ENCODE measurements at places on chromosomes 5 and 9.

- DNase-seq: no peak
Measured at GRCh38 chr5:56466136-56466816, 233.1 kb upstream of the ANKRD55 start.

GRCh38 chr5:94832685-94833084, 214.2 kb downstream of the SLF1 start:
- DNase-seq: no peak

DNA sequence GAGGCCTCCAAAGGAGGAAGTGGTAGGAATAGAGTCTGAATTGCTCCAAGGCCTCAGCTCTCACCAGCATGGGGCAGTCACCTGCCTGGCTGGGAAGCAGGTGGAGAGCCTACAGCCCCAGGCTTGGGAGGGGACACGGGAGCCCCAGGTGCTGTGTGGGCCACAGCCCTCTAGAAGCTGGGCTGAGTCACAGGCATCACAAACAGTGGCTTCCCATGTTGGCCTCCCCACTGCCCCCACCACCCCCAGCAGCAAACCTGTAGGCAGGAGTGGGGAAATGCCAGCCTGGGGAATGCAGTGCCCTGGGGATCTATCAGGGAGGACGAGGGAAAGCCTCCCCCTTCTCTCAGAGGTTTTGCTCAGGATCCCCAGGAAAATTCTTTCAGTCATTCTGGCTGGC, 309.6 kb downstream of the SLIT3 start:
- DNase-seq: no peak

GRCh38 chr9:18911714-18912342, 121.2 kb downstream of the SAXO1 start:
- no peak for DNase-seq

- no peak for DNase-seq
Measured at GRCh38 chr9:96219026-96219899, 82.7 kb downstream of the HSD17B3 start.

DNA sequence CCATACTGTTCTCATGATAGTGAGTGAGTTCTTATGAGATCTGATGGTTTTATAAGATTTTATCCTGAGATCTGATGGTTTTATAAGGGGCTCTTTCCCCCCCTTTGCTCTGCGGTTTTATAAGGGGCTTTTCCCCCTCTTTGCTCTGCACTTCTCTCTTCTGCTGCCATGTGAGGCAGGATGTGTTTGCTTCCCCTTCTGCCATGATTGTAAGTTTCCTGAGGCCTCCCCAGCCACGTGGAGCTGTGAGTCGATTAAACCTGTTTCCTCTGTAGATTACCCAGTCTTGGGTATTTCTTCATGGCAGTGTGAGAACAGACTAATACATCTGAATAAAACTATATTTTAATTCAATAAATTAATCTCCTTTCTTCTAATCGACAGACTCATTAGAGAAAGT, 64.9 kb upstream of the ZSWIM6 start:
- DNase-seq: no peak

- DNase-seq: no peak
Measured at GRCh38 chr9:73081979-73082657, 69.5 kb upstream of the ANXA1 start.

- no peak for DNase-seq
Measured at GRCh38 chr5:15266229-15266628, 233.8 kb upstream of the FBXL7 start.

- DNase-seq: no peak
Measured at GRCh38 chr9:20996809-20997208, 34.6 kb downstream of the HACD4 start.

DNA sequence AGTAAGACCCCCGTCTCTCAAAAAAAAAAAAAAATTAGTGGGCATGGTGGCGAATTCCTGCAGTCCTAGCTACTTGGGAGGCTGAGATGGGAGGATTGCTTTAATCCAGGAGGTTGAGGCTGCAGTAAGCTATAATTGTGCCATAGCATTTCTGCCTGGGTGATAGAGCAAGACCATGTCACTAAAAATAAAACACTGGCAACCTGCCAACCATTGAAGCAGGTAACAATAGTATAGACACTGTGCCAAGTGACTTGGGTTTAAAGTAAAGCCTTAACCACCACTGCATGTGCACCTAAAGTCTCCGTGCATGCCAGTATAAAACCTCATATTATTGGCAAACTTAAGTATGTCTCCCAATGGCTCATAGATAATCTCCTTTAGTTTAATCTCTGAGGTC, 3.4 kb upstream of the APBA1 start:
- no peak for DNase-seq

GRCh38 chr5:36156619-36157018, 4.7 kb downstream of the SKP2 start:
- no peak for DNase-seq

- no peak for DNase-seq
Measured at GRCh38 chr5:152185547-152186245, 219.4 kb downstream of the NMUR2 start.

DNA sequence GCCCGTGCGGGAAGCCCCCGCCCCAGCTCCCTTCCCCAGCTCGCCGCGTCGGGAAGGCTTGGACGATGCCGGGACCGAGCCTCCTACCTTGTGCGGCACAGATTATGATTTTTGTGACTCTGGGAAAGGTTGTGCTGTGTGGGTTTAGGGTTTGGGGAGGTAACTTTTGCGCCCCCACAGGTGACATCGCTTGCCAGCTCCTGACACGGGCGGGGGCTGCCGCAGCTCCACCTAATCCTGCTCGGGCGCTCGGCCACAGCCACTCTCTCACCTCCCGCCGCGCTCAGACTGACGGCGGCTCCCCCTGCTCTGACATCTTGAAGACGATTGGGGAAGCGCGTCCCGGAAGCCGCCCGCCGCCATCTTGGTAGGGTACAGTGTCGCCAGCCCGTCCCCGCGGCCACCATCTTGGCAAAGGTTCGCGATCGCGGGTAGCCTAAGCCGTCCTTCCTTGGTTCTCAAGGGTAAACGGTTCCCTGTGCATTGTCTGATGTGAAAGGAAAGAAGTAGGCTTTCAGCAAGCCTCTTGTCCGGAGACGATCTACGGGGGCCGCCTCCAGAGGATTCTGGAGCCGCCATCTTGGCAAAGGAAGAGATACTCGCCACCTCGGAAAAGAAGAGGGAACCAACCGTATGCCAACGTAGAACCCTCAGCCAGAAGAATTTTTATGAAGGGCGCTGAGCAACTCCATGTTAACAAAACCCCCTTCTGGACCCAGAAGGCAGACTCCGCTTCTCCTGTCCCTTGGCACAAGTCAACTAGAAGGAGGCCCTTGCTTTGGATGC, 1.8 kb upstream of the NR3C1 start:
- peak; percentile 97 for DNase-seq

GRCh38 chr5:175059687-175060211, 335.4 kb downstream of the MSX2 start:
- DNase-seq: peak; percentile 91

- DNase-seq: no peak
Measured at GRCh38 chr9:136140046-136140445, 21.4 kb upstream of the TMEM250 start.

DNA sequence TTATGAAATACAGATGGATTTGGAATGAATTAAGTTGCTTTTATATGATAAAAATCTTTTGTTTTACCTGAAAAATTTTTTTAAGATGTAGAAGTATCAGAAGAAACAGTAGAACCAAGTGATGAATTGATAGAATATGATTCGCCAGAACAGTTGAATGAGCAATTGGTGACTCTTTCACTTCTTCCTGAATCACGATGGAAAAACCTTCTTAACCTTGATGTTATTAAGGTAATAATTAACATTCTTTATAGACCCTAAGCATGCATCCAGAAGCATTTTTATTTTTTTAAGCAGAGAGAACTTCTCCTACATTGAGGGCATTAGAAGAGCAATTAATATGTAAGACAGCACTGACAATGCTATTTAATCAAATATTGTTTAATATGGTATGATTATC, 28.8 kb downstream of the WDR36 start:
- DNase-seq: no peak

- no peak for DNase-seq
Measured at GRCh38 chr5:136699651-136700050, 334.3 kb upstream of the TRPC7 start.

DNA sequence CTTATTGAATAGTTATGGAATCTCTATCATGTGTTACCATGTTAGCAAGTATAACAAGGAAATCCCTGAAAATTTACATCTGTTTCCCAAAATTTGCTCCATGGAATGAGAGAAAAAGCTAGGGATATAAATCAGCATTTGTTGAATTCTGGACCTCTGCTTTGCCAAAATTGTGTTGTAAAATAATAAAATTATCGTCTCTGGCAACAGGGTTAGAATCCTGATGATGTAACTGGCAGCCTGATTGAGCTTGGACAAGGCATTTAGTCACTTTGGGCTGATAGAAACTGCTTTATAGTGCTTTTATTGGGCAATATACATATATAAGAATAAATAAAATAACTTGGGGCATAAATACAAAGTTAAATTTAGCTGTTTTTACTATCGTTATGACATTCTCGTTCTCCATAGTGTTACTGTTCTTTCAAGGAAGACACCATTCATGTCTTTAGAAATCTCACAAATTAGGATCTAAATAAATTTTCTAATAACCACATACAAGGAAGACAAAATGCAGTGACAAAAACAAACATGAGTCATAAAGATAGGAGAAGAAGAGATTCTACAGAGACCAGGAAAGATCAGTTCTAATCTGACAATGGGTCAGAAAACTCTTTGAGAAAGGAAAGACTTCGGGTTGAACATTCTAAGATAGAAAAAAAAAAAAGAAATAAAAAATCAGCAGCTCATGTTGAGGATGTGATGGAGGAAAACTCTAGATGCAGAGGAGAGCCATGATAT, 145.0 kb upstream of the CDH10 start:
- DNase-seq: no peak

GRCh38 chr5:16076657-16077056, 102.9 kb downstream of the MARCHF11 start:
- DNase-seq: no peak

DNA sequence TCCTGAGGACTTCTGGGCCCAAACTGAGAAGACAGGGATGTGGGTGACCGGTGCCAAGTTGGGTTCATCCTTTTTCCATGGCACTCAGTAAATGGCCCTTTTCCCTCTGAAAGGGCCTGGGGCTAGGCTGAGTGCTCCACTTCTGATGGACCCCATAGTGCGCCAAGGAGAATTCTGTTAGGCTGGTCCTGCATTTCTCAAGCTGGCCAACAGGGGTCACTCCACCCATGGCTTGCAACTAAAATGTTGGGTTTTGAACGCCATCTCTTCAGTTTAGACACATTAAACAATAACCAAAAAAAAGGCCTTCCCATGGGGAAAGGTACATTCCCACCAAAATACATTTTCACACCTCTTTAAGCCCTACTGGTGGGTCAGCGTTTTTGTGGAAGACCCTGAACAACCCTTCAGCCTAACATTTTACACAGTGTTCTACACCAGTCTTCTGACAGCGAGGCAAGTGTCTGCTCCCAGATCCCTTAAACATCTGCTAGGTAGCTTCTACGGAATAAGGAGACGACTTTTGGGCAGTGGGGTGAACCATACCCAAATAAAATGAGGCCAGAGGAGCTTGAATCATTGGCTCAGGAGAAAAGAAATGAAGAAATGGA, 27.3 kb downstream of the CNTFR start:
- DNase-seq: no peak

- no peak for DNase-seq
Measured at GRCh38 chr9:101668421-101668820, 70.0 kb downstream of the GRIN3A start.

DNA sequence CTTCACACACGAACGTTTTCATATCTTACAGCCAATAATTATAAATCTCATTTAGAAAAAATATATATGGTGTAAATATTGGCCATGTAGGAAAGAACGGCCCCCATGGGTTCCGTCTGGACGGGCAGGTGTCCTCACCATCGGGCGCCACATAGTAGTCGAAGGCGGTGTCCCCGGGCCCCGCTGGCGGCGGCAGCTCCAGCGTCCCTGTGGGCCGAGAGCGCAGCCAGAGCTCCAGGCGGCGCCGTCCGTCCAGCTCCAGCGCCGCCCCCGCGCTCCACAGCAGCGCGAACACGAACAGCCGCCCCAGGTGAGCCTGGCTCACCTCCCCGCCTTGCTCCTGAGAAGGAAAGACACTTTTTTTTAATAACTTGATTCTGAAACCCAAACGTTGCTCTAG, 134.6 kb downstream of the DNAH5 start:
- DNase-seq: no peak

DNA sequence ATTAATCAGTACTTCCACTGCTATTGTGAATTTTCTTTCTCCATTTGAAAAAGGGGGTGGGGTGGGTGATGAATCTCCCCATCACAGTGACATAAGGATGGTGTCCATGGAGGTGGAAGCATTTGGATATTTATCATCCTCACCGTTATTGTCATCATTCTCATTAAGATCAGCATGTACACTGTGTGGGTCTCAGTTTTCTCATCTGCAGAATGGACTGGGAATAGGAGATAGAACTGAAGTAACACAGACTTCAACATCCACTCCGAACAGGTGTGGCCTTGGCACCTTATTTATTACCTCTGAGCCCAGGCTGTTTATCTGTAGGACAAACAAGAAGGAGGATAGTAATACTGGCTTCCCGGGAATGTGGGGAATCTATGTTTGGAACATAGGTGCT, 165.9 kb downstream of the PAPPA start:
- no peak for DNase-seq

- DNase-seq: no peak
Measured at GRCh38 chr9:95131023-95131943, 186.2 kb downstream of the FANCC start.

DNA sequence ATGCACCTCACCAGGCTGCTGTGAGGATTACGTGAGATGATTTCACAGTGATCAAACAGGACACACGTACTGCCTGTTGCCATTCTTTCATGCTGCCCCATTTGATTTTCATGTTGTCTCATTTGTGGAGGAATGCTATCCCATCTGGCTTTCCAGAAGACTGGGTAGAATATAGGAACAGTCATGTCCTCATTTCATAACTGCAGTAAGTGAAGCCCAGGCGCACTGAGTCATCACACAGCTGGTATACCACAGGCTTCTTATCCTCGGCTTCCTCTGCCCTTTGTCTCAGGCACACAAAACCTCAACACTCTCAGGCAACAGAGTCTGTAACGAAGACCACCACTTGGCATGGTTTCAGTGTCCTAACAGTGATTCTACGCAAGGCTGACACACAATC, 62.3 kb downstream of the LHFPL2 start:
- no peak for DNase-seq

GRCh38 chr5:75072061-75072460, 19.7 kb upstream of the GCNT4 start:
- no peak for DNase-seq

- DNase-seq: no peak
Measured at GRCh38 chr9:101512116-101512515, 21.5 kb upstream of the RNF20 start.

DNA sequence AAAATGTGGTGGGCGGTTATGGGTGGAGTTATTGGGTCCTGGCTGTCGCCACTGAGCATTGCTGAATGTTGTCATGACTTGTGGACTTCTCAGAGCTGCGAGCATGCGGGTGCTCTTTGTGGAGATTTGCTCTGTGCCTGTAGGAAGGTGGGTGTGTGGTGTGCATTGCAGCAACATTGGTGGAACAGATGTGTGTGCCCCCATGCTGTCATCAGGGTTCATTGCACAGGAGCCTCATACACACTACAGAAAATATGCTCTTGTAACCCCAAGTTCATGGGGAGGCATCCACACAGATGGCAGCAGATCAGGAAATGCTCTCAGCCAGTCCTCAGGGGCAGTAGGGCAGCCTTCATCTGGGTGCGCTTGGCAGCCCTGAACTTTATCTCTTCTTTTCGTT, 55.9 kb upstream of the PHF2 start:
- DNase-seq: no peak

- no peak for DNase-seq
Measured at GRCh38 chr5:177023303-177023664, 788 bp downstream of the ZNF346 start.

GRCh38 chr9:127445851-127446712, 5.1 kb downstream of the RPL12 start:
- no peak for DNase-seq

GRCh38 chr9:114853071-114853855, 47.4 kb upstream of the TNFSF15 start:
- no peak for DNase-seq

All from esophagus muscularis mucosa (tissue), 4 donors.